ENCODE measurements at places on chromosomes 1 and 21. TPM values are rescaled to one million over a fixed set of nuclear protein-coding genes. Genes with fewer than 3 reads are reported as not detected.

DNA sequence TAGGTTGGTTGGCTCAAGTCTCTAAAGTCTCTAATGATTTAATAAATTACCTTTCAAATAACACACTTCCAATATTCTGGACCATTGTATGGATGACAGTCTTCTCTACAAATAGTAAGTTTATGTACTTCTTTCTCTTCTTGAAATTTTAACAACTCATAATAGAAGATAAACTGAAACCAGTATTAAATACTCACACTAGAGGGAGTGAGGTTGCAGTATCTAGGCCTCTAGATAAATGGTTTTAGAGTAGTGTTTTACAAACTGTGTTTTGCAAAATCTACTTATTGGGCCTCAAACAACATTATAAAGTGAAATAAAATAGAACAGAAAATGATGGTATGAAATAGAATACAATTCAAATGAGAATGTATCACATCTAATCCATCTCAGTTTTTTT is 479.9 kb upstream of the BRINP3 start:
- DNase-seq = no peak

DISP3 gene
- not detected for total RNA-seq

GRCh38 chr1:150999926-151000325 is 6.8 kb downstream of the MINDY1 start:
- no peak for DNase-seq

LAX1 gene
- 2.4 TPM for total RNA-seq

DNA sequence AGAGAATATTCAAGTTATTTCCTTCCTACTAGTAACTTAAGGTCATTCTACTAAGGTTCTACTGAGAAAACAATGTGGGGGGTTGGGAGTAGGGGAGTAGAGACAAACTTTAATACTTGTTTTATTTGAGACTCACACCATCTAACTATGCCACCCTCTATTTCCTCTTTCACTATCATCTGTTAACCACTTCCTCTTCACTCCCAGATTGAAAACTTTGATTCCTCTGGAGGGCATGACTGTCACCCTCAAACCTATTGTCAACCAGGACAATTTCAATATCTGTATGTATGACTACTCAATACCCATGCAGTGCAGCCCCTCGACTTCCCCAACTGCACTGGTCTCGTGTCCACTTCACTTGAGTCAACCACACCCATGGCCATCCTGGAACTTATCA is 165.6 kb upstream of the POGK start:
- no peak for DNase-seq

DNA sequence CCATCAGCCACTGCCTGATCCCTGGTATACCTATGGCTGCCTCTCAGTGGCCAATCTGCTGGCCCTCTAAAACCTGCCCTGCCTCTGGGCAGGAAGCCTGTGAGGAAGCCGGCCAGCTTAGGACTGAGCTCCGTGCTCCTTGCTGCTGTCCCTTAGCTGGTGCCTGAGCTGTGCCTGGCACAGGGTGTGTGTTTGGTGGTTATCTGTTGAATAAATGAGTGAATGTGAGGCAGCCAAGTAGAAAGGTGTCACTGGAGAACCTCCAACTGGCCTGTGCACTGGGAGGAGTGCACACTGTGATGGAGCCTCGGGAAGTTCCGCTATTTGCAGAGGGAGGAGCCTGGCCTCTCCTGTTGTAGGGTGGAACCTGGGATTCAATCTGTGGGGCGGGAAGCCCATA is 63.4 kb upstream of the STUM start:
- DNase-seq = no peak

GRCh38 chr1:5998051-5998905 is 6.1 kb upstream of the NPHP4 start:
- no peak for DNase-seq

- DNase-seq = no peak
Measured at GRCh38 chr21:32916088-32916487, 109.6 kb upstream of the OLIG2 start.

GRCh38 chr1:87739704-87740103 is 411.0 kb downstream of the LMO4 start:
- DNase-seq = no peak

DNA sequence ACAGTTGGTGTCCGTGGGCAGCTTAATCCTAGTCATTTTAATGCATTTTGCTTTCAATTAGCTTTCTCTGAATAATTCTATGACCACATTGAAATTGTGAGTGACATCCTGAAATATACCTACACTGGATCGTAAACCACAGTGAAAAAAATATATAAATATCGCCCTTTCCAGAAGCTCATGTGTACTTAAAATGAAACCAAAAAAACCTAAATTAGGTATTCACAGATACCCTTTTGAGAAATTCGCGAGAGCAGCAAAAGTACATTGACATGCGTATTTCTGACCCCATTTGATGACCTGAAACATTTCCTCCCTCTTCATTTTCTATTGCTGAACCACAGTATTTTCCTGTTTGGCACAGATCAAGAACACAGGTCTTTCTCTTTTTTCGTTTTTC is 253.8 kb downstream of the LTN1 start:
- DNase-seq = no peak

DNA sequence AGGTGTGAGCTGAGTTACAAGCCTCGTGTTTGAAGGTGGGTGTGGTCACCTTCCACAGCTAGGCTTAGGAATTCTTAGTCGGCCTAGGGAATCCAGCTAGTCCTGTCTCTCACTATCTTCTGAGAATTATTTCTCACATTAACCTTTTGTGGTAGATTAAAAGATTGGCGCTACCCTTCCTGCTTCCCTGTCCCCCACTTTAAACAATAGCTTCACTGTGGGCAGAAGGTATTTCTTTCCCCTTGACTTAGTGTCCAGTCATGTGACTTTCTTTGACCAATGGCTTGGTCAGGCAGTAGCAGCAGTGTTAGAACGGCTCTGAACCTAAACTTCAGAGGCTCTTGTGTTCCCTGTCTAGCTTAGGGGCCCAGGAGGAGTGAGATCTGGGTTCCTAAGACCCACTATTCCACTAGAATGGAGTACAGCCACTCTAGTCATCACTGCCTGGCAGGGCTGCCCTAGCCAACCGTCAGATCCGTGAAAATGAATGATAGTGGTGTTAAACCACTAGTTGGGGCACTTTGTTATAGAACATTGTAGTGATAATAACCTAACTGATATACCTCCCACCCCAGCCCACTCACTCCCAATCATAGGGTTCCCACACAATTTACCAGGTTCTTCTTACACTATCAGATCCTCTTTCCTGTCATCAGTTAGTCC is 13.9 kb upstream of the C1orf141 start:
- DNase-seq = no peak

DNA sequence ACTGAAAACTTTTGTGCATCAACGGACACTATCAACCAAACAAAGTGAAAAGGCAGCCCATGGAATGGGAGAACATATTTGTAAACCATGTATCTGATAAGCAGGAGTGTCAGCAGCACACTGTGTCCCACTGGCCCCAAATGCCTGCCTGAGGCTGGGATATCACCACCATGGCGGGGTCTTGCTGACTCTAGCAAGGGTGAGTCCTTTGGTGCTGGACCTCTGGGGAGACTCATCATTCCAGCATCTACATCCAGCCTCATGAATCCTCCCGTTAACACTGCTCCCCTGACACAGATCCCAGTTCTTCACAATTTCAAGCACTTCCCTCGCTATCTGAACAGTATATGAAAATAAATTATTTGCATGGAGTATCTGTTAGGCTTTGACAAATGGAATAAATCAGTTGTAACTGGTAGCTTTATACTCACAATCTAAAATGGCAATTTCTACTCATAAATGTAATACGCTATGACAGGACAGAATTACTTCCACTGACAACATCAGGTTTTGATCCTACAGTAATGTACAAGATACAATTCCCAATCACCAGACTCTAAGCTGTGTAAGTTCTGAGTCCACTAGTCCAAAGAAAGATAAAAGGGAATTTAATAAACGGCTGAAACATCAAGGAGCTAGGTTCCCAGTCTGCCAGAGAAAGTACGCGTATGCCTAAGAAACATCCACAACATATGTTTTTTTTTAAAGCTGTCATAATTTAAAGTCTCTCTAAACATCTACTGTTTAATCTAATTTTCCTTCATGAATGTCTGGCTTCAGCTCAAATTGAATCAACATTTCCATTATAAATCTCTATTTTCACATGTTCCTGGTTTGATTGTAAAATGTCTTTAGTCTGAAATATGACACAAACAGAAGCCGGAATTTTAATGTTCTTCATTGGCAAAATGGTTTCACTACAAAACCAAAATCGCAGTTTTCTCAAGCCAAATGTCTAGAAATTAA is 95.1 kb downstream of the SIPA1L2 start:
- DNase-seq = no peak

ERICH3 gene
- total RNA-seq = 0.24 TPM

DNA sequence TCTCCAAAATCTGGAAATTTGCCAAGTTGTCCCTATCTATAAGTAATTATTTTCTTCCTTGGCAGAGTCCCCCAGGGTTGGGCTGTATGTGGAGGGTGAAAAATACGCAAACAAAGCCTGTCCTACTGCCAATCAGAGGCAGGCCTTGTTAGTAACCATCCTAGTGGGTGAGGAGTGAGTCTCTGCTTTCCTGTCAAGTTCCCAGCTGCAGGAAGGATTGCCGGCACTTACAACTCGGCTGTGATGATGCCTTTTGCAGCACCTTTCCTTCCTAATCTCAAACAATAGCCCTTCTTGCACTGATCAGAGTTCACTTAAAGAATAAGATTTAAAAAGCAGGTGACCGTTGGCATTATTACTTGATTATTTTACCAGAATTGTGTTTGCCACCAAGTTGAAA is 31.3 kb upstream of the FGGY start:
- no peak for DNase-seq

GRCh38 chr1:50605186-50605875 is 182.1 kb upstream of the DMRTA2 start:
- DNase-seq = no peak

DNA sequence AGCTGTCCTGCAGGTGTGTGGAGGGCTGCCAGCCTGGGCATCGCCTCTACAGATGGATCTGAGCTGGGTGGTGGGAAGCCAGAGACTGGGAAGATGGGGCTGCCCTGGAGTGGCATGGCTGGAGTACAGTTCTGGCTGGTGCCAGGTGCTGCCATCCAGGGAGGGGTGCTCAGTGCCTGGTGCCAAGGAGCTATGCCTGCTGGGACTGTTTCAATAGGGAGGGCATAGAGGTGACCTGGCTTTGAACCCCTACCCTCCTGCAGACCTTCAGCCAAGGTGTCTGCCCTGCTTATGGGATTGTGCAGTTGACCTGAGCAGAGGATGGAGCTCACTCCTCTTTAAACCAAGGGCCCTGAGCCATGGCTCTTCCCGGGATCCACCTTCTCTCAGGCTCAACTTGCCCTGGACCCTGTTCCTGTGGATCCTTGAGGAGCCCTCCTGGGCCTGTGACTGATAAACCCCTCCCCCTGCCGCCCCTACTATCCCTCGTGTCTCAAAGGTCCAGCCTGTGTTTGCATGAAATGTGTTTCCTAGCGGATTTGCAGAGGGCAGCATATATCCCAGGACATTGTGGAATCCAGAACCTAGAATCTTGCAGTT is 48.7 kb downstream of the PTPRU start:
- no peak for DNase-seq

DNA sequence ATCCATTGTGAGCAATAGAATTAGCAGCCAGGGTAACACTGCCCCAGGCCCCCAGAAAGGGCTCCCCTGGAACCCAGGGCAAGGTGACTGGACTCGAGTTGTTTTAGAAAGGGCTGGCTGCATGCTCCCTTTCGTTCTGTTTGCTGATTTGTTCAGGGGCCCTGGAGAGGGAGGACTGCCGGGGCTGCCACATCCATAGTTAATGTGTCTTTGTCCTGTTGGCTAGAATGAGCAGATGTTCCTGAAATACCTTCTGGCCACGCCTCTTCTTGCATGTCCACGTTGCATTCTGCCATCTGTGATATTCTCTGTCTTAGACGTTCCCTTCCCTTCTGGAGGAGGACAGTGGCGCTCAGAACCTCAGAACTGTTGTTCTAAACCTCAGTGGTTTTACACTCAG is 118.8 kb downstream of the AJAP1 start:
- no peak for DNase-seq

GRCh38 chr1:219446288-219446687 is 166.6 kb downstream of the ZC3H11B start:
- DNase-seq = no peak

DNA sequence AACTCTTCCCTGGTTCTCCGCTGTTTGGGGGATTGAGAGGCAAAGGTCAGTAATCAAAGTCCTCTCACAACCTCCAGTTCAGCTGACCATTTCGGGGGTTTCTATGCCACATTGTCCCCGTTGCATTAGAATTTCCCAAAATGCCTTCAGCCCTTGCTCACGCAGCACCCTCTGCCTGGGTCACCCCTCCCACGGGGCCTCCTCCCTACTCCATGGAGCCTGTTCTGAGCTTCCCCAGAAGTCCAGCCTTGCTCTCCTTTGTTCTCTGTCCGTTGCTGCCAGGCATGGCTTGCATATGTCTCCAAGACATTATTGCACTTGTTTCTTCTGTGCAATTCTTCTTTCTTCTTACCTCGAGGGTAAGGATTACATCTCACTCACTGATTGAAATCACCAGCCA is 16.5 kb downstream of the DMRTB1 start:
- no peak for DNase-seq

- DNase-seq = no peak
Measured at GRCh38 chr21:20997636-20998455, at the start of gene NCAM2. TSS of gene NCAM2 (plus strand) at chr21:20998409.

CELA2B gene
- not detected for total RNA-seq

COL11A1 gene
- total RNA-seq = not detected

DNA sequence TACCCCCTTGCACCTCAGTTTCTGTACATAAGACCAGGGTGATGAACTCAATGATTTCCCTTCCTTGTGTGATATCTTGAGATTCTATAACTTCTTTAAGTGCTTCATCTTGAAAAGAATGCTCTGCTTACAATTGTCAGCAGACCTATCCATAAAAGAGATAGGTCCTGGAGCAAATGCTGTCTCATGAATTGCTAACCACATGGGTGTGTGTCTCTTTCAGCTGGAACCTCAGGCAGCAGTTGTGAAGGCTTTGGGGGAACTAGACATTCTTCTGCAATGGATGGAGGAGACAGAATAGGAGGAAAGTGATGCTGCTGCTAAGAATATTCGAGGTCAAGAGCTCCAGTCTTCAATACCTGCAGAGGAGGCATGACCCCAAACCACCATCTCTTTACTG is 2.8 kb downstream of the IL20 start:
- no peak for DNase-seq

DNA sequence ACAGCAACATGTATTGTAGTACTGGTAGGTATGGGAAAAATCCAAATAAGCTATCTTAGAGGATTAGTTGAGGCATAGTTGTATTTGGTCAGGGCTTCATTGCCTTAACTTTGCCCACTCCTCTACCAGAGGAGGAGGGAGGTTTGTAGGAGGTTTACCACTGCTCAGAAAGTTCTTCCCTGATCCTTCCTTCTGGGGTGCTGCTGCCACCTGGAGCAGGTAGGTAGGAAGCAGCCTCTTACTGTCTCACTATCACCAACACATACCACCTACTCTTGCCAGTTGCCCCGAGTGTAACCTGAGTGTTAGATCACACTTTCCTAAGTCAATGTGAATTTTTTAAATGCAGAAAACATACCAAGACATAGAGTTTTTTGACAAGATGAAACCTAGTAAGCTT is 24.1 kb upstream of the ZSWIM5 start:
- no peak for DNase-seq

LCE1A gene
- total RNA-seq = not detected

All from omental fat pad (tissue), 4 donors.